NCI-H1694 treated with DMSO at 0.1 percent for 48 hours (cell line): ENCODE measurements at places on chromosomes 1 and 21.

DNA sequence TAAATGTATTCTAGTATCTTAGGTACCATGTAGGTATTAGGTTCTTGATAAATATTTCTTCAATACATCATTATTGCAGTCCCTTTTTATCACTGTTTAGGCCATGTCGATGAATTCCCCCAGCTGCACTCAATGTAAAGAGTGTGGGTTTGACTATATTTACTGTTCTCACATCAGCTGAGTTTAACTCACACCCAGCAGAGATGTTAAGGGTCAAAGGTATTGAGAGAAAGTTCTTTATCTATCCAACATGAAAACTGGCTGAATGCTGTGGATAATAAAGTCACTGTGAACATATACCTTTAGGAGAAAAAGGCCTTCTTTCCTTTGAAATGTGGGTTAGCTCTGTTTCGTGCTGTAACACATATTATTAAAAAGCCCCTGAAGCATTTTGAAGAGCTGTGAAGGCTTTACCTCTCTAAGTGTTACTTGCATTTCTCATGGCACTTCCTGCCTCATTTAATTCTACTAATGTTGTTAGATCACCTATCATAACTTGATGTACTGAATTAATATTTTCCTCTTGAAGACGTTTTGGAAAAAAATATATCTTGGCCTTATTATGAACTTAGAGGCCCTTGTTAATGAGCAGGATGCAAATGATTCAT lies 19.1 kb upstream of the LYST start:
- DNase-seq, result no peak

DNA sequence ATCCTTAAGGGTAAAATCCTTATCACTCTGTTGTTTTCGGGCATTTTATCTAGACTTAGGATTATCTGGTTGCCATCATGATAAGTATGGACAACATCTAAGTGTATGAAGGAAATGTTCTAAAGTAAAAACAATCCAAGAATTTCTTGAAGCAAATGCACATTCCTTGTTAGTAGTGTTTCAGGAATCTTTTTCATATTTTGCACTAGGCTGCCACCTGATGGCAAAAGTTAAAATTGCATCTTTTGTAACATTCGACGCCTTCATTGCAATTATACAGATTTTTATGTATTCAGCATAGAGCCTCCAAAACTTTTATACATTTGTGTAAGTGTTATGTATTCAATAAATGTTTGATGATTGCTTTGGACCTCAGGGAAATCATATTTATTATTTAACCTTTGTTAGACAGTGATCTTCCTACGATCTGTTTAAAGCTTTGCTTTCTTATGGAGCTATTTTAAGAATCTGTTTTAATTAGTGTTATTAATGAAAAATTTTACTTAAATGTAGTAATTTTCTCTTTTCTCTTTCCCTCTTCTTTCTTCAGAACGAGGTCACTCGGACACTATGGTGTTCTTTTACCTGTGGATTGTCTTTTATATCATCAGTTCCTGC lies 49.4 kb upstream of the KIAA1614 start:
- peak; percentile 56 for DNase-seq

GRCh38 chr1:16076031-16076864 lies 2.8 kb upstream of the FAM131C start:
- no peak for DNase-seq

GRCh38 chr1:66035616-66036245 lies 243.0 kb downstream of the PDE4B start:
- DNase-seq, result no peak

- no peak for DNase-seq
These were observed 84.9 kb upstream of the CD1D start for GRCh38 chr1:158095737-158096335.

DNA sequence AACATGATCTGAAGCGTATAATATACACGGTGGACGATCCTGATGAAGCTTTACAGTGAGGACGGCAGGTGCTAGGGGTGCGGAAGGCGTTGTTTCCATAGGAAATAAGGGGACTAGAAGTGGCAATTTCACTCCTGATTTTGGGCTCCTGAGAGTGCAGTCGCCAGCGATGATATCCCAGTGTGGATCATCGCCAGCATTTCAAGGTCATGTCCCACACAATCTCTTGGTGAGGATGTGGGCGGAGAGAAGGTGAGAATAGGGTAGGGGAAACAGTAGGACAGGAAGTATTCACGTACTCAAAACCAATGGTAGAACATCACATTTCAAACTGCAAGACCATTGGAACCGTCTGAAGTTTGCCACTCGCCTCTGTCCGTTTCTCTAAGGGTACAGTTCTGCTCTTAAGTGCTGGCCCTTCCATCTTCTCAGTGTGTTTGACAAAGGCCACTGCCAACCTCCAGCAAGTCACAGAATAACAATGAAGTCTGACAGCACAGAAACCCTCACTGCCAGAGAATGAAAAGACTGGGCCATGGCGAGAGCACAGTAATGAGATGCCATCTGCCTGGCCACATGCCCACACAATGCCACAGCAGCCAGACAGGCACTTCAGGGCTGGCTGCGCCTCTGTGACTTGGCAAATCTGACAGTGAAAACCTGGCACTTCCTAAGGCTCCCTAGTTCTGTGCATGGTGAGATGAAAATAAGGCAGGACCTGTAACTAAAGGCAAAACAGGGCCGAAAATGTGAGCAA lies 27.9 kb downstream of the PCSK9 start:
- DNase-seq, result peak; percentile 95

DNA sequence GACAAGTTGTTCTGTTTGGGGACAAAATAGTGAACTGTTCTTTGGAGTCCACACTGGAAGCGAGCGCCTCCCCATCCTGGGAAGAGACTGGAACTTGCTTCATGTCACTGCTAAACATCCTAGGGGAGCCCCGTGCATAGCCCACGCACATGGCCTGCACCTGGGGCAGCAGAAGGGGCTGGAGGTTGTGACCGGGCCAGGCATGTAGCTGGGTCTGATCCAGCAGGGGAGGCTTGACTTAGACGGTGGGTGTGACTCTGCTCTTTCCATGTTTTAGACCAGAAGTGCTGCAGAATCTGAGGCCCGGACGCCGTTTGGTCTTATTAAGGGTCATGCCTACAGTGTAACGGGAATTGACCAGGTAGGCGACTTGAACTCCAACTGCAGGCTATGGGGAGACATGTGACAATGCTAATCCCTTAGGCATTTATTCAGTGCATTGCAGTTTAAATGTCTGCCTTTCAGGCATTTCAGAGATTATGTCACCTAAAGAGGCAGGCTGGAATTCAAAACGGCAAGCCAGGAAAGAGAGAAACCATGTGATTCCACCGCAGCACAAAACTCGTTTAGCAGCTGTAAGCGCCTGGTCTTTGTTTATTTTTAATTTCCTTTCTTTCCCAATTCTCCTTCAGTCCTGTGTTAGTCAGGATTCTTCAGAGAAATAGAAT lies 21.8 kb downstream of the CAPN9 start:
- no peak for DNase-seq

GRCh38 chr1:166924823-166925541 lies 48.9 kb upstream of the TADA1 start:
- no peak for DNase-seq

DNA sequence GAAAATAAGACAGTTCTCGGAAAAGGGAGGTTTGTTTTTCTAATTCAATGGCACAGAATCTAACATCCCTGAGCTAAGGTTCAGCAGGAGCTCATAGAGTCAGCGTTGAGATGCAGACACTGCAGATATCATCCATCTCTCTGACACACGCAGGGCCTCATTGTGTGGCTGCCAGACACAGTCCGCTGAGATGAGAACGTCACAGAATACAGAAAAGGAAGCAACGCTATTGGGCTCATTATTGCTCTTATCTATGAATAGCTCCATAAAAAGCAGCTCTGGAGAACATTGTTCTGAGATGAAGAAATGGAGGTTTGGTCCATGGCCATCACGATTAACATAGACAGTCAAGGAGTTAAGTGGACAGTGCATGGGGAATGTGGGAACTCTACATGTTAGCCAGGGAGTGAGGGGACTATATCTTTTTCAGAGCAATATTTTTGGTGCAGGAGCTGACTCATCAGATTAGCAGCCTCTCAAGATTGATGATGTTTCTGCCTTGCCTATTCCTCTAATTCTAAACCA lies 771.6 kb upstream of the CXADR start:
- no peak for DNase-seq

DNA sequence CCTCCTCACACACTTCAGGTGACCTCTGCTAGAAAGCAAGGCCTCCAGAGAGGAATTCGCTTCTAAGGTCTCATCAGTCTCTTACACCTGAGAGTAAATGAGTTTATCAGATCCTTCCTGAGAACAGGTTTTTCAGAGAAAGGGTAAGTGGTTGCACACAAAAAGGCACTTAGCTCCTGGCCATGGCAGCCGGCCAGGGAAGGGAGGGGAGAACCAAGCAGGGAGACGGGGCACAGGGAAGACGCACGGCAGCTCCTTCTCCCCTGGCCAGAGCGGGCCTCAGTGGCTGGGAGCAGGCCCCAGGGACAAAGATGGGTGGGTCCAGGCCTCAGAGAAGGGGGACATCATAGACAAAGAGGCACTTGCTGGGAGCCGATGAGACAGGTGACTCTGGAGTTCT lies 3.6 kb upstream of the TNNT2 start:
- DNase-seq, result no peak

GRCh38 chr1:33256221-33256470 lies 146 bp upstream of the ZNF362 start:
- no peak for DNase-seq

DNA sequence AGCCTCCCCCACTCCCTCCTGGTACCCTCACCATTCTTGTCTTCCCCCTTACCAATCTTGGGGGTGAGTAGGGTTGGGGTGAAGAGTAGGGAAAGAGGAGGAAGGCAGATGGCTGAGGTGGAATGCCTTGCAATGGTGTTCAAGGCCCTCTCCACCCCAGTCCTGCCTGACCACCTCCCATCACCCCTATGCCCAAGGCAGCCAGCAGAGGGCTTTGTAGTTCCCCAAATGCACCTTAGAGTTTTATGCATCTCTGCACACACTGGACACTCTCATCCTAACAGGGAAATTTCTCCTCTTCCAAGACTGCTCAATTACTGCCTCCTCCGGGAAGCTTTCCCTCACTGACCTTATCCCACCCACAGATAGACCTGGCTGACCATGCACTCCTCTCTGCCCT lies 15.4 kb downstream of the KIF17 start:
- DNase-seq, result no peak

DNA sequence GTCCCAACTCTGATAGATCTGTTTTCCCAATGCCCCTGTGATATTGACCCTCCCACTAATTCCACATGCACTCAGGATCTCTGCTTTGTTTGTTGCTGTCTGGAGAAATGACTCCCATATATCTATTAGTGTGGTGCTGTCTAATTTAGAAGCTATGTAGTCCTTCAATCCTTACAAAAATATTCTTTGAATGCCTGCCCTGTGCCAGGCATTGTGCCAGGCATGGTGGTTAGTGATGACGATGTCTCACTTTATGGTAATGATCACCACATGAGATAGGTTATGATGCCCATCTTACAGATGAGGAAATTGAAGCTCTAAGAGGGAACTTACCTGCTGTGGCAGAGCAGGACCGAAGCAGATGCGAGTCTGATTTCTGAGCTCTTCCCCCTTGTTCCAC lies 12.9 kb downstream of the MYOG start:
- DNase-seq, result no peak

DNA sequence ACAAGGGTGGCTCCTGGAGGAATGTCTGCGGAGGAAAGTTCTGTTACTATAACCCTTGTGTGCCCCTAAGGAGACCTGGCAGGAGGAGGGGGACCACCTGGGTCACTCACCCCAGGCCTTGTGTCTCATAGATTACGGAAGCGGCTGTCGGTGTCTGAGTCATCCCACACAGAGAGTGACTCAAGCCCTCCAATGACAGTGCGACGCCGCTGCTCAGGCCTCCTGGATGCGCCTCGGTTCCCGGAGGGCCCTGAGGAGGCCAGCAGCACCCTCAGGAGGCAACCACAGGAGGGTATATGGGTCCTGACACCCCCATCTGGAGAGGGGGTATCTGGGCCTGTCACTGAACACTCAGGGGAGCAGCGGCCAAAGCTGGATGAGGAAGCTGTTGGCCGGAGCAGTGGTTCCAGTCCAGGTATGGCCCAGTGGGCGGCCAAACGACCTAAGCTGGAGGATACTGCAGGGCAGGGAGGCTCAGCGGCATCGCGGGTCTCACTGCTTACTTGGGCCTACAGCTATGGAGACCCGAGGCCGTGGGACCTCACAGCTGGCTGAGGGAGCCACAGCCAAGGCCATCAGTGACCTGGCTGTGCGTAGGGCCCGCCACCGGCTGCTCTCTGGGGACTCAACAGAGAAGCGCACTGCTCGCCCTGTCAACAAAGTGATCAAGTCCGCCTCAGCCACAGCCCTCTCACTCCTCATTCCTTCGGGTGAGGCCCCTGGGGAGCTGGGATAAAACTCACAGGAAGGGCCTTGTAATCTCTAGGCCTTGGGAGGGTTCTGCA lies 101.4 kb downstream of the PIK3R3 start:
- DNase-seq, result no peak

- DNase-seq, result no peak
These were observed 8.6 kb downstream of the YBEY start for GRCh38 chr21:46294647-46295176.

DNA sequence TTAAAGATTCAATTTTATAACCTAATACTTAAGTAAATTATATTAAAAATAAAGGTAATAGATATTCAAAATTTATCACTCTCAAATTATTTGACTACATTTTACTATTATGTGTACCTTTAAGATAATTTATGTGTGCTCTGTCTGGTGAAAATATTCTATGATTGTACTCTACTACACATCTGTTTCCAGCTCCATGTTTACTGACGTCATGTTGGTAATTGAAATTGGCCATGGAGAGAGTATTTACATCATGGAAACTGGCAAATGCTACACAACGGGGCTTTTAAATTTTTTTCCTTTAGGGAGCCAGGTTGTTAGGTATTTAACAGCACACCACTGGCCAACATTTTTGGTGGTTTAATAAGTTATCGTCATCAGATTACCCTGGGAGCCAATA lies 204.5 kb upstream of the KIAA0040 start:
- no peak for DNase-seq
